ENCODE measurements at places on chromosomes 11 and 22. TPM values are rescaled to one million over a fixed set of nuclear protein-coding genes. Genes with fewer than 3 reads are reported as not detected.

Gene DEUP1
- total RNA-seq = not detected

Gene MMP8
- total RNA-seq = not detected

Gene TUBA8
- 0.25 TPM for total RNA-seq

Gene ELMOD1
- 0.09 TPM for total RNA-seq

Gene POU2AF1
- not detected for total RNA-seq

Gene MS4A15
- not detected for total RNA-seq
